HepG2 (cell line): ENCODE measurements at places on chromosomes 7 and 10. TPM values are rescaled to one million over a fixed set of nuclear protein-coding genes. Genes with fewer than 3 reads are reported as not detected.

The SCIN gene
- not detected in 2 replicates for total RNA-seq

The ZNF365 gene
- not detected in 2 replicates for total RNA-seq

The TCAF2 gene
- 0.04 TPM in 1 of 2 replicates, not detected in the other for total RNA-seq

- no peaks in the 10 kb centered on the region for H3K27me3 ChIP-seq
- no peak for DNase-seq
- no peak overlapping the region for H3K27ac ChIP-seq
- no peaks in the 10 kb centered on the region for H3K4me1 ChIP-seq
Measured at GRCh38 chr10:17247210-17247609, 19.2 kb downstream of the VIM start.

GRCh38 chr10:72133517-72133916 lies 45.2 kb upstream of the SPOCK2 start:
- H3K4me3 ChIP-seq: no peak overlapping the region
- no peaks in the 10 kb centered on the region for H3K27me3 ChIP-seq
- no peaks in the 10 kb centered on the region for H3K4me1 ChIP-seq
- H3K27ac ChIP-seq: no peak overlapping the region
- peaks cover 3% of the 10 kb centered on the region; the same call in 2 of the 3 replicates for H3K36me3 ChIP-seq
- peak; percentile 18 for DNase-seq

GRCh38 chr10:33623669-33624068 lies 289.2 kb upstream of the NRP1 start:
- H3K27ac ChIP-seq: no peak overlapping the region
- no peak for DNase-seq
- H3K4me3 ChIP-seq: no peak overlapping the region
- no peaks in the 10 kb centered on the region for H3K4me1 ChIP-seq
- H3K27me3 ChIP-seq: no peaks in the 10 kb centered on the region; the same call in 1 of the 2 replicates
- no peaks in the 10 kb centered on the region for H3K36me3 ChIP-seq
